ENCODE measurements at places on chromosomes 11 and 22. TPM values are rescaled to one million over a fixed set of nuclear protein-coding genes. Genes with fewer than 3 reads are reported as not detected.

- H3K36me3 ChIP-seq = no peaks in the 10 kb centered on the region
- H3K27me3 ChIP-seq = peaks cover 76% of the 10 kb centered on the region
- H3K27ac ChIP-seq = no peak overlapping the region
- H3K4me3 ChIP-seq = no peak overlapping the region
- no peaks in the 10 kb centered on the region for H3K4me1 ChIP-seq
Measured at GRCh38 chr11:33867561-33867960, 24.3 kb downstream of the LMO2 start.

DNA sequence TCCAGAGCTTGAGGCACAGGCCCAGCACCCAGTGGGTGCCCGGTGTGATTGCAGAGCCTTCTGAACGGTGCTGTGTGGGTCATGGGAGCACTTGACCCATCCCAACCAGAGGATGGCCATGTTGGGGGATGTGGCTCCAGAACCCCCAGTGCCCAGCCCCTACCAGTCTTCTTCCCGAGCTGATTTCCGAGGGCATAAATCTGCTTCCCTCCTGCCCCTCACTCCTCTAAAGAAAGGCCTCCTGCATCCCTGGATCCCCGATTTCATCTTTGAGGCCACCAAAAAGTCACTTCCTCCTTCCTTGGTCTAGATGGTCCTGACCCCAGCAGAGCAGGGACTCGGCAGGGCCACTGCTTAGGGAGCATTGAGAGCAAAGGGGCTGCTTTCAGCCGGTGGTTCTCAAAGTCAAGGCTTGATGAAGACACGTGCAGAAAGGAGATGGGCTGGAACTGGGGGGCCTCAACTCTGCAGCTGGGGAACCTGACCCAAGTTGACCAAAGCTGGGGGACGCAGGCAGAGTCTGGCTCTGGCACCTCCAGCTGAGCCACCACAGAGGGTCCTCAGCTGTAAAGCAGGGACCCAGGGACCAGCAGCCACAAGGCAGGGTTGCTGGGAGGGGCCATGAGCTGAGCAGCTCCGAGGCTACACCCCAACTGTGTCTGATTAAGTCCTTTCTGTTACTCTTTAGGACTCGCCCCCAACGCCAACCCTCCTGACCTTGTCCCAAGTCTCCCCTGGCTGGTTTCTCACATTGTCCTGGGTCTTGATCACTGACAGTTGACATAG lies 56.6 kb downstream of the LINC01488 start:
- H3K27ac ChIP-seq = no peak overlapping the region
- no peak for DNase-seq
- H3K36me3 ChIP-seq = no peaks in the 10 kb centered on the region
- H3K4me1 ChIP-seq = peaks cover 7% of the 10 kb centered on the region
- H3K4me3 ChIP-seq = no peak overlapping the region

GALR3 gene
- total RNA-seq = not detected

OR10G4 gene
- not detected for total RNA-seq

KRTAP5-10 gene
- not detected for total RNA-seq

Data from PC-3 (cell line).